Astrocyte (in vitro differentiated cells and primary cell): ENCODE measurements at places on chromosomes 5 and 9.

DNA sequence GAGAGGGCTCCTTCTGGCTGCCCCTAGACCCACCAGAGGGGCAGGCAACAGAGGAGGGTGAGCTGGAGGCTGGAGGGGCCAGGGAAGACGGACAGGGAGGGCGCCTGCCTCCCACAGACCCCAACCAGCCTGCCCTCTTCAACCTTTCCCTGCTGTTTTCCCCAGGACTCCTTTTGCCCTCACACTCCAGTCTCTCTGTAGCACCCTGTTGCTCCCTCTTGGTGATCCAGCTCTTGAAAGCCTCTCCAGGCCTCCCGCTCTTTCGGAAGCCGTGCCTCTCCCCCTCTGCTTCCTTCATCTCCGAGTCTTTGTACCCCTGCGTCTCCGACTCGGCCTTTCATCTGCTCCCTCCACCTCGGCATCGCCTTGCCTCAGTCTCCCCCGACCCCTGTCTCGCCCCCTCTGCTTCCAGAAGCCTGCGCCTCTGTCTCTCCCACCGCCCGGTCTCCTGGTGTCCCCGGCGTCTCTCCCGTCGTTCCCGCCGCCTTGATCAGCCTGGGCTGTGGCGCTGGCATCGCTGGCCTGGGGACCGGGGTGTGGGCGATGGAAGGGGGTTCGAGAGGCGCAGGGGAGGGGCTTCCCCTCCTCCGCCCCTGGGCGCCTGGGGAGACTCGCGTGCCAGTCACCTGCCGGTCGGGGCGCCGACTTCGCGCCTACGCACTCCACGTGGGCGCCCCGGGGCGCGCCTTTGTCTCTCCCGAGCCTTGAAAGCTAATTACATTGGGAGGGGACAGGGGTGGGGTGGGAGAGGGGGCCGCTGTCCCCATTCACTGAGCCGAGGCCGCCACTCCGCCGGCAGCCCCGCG lies 5.3 kb upstream of the PRDM12 start:
- no peak for DNase-seq

GRCh38 chr9:133656211-133657119 lies 20.3 kb downstream of the DBH start:
- no peak for DNase-seq

GRCh38 chr9:120014796-120015195 lies 565.2 kb downstream of the CDK5RAP2 start:
- DNase-seq, result no peak

GRCh38 chr5:78758169-78758839 lies 109.7 kb upstream of the LHFPL2 start:
- peak; percentile 56 for DNase-seq

- DNase-seq, result no peak
These were observed 120.7 kb upstream of the PCA3 start for GRCh38 chr9:76643399-76644117.

DNA sequence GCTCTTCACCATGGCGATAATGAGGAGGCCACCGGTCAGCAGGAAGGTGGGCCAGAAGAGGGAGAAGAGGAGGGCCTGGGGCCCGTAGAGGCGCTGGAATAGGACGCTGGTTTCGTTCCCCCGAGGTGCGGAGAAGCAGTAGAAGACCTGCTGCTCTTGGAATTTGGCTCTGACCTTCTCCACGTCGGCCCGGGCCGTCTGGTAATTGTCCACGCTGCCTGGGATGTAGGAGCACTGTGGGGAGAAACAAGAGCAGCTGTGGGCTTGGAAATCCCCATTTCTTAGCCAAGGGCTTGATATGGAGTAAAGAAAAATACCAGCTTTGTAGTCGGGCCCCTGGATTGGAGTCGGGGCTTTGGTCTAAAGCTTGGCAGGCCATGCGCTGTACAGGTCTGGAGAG lies 10.4 kb downstream of the KCNMB1 start:
- no peak for DNase-seq

GRCh38 chr9:23824830-23825591 lies 1.0 kb downstream of the ELAVL2 start:
- DNase-seq, result peak; percentile 13

GRCh38 chr9:127977884-127978647 lies 2.7 kb downstream of the EEIG1 start:
- DNase-seq, result peak; percentile 80

DNA sequence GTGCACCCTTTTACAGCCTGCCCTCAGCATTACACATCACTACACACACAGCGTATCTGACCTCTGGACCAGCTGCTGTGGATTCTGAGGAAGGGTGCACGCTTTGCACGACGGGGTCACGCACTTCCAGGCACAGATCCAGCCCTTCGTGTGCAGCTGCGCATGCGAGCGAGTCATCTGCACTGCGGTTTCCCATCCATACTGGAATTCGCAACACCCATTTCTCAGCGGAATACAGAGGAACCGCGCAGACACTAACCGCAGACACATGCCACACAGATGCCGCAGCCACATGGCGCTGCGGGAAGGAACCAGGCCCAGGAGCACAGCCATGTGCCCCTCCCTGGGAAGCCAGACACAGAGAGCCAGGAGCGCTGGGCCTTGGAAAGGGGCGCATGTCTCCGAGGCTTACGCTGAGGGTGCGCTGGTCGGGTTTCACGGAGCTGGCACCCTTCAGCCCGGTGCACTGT lies 43.5 kb downstream of the PNPLA7 start:
- DNase-seq, result peak; percentile 49

GRCh38 chr9:134858051-134858841 lies 22.4 kb upstream of the FCN2 start:
- peak; percentile 56 for DNase-seq

DNA sequence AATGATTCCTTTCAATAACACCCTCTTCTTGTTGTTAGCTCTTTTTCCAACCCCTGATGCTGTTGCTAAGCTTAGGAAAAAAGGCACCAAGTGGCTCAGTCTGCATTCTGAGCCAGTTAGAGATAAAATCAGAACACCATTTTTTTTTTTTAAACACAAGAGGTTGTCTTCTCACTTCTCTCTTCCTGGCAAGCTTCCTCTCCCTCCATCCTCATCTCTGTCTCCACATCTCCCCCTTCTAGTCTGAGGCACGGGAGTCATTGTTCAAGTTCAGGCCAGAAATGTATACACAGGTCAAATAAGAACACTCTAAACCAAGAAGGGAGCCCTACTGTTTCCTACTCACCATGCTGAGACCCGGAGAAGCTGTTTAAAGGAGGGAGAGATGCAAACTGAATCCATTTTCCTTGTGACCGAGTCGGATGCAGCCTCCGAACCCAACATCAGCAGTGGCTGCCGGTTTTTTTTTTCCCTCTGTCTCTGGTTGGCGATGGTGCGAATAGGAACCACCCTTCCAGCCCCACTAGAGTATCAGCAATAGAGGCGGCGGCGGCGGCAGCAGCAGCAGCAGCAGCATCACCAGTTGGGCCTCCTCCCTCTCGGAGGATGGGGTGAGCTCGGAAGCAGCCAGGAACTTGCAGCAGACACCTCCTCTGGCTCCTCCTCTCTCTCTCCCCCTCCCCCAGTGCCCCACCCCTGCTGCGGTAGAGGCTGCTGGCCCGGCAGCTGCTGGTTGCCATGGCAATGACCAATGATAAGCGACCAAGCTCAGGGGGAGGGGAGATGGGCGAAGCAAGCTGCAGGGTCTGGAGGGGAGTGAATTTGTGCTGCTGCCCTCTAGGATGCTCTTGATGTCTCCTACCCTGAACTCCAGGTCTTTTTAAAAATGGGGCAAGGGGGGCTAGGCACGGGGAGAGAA lies at the start of gene JAKMIP2:
TSS of gene JAKMIP2 (minus strand) at position 619 of the 919 bp plus-strand sequence. CDS start 110,922 bp downstream, outside the sequence.
- peak; percentile 90 for DNase-seq

DNA sequence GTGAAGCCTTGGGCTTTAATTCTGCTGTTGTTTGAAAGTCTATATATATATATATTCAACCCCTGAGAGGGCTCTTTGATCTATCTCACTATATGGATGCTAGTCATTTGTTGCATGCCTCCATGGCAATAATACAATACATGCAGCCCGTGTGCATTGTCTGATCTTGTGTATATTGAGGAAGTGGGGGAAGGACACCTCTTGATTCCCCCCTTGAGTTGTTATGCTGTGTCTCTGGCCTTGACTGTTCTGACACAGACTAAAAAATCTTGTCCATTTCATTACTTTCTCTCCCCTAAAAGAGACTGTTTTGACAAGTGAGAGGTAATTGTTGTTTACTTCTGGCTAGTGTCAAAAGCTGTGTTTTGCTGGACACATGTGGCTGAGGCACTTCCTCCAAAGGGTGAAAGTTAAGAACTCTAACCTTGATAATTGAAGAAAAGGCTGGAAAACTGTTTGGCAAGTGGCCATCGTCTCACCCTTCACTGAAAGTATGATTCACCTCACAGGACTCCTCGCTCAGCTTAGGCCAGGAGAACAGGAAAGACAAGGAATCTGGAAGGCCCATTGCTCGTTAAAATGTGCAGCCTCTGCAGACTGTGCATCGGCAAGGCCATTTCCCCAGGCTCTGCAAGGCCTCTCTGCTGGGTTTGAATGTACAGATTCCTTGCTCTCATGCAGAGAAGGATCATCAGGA lies 304.0 kb downstream of the PRELID2 start:
- peak; percentile 84 for DNase-seq

DNA sequence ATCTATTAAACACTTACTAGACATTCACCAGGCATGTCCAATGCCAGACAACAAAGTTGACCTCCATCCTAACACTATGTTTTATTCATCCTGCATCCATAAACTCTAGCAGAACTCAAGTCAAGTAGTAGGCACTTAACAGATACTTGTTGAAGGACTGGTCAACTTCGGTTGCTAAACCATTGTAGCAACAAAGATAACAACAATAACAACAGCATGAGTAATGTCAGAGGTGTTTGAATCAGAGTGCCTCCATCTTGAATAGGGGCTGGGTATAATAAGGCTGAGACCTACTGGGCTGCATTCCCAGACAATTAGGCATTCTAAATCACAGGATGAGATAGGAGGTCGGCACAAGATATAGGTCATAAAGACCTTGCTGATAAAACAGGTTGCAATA lies 180.5 kb upstream of the ZNF462 start:
- no peak for DNase-seq

GRCh38 chr9:72551306-72551705 lies 29.9 kb downstream of the TMC1 start:
- no peak for DNase-seq

GRCh38 chr9:124342776-124343485 lies 72.3 kb downstream of the PSMB7 start:
- DNase-seq, result peak; percentile 86

DNA sequence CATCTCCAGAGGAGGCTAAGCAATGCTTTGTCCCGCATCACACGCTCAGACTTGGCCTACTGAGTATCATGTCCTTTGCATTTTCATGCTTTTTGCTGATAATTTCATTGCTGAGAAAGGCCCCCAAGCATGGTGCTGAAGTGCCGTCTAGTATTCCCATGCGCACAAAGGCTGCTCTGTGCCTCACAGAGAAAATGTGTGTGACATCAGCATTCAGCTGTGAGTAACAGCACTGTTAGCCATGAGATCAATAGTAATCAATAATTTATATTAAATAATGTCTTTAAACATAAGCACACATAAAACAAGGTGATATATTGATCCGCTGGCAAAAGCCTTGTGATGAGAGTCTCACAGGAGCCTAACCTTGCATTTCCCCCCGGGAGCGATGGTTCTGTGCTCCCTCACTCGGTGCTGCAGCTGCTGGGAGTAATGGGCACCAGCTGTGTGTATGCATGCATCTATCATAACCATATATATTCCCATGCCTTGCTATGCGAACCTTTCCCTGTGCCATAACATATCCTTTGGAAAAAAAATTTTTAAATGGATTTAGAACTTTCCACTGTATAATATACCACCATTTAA lies 50.4 kb upstream of the RNF130 start:
- no peak for DNase-seq

- no peak for DNase-seq
These were observed 147.9 kb upstream of the VLDLR start for GRCh38 chr9:2473681-2474080.

GRCh38 chr9:6838158-6838557 lies 80.4 kb downstream of the KDM4C start:
- no peak for DNase-seq

GRCh38 chr5:72599065-72599433 lies 91.8 kb upstream of the ZNF366 start:
- no peak for DNase-seq

DNA sequence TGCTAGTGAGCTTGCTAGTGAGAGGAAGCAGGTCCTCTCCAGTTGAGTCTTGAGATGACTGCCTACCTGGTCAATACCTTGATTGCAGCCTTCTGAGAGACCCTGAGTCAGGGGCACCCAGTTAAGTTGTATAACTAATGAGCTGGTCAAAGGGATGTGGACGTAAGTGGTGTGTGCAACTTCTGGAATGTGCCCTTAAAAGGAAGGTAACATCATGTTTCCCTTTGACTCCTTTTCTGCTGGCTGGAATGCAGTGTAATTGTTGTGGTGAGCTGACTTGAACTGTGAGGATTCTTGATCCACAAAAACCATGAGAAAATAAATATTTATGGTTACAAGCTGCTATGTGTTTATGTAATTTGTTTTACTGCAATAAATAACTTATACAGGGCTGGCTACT lies 2.4 kb upstream of the SNX2 start:
- peak; percentile 82 for DNase-seq

- peak; percentile 53 for DNase-seq
These were observed 86.2 kb upstream of the MYO10 start for GRCh38 chr5:17022296-17022695.
